Cerebellum (tissue), 4 donors: ENCODE measurements at places on chromosomes 12 and 14. TPM values are rescaled to one million over a fixed set of nuclear protein-coding genes. Genes with fewer than 3 reads are reported as not detected.

Gene HOXC9
- not detected for total RNA-seq

Gene CNOT2
- 223 TPM for total RNA-seq

DNA sequence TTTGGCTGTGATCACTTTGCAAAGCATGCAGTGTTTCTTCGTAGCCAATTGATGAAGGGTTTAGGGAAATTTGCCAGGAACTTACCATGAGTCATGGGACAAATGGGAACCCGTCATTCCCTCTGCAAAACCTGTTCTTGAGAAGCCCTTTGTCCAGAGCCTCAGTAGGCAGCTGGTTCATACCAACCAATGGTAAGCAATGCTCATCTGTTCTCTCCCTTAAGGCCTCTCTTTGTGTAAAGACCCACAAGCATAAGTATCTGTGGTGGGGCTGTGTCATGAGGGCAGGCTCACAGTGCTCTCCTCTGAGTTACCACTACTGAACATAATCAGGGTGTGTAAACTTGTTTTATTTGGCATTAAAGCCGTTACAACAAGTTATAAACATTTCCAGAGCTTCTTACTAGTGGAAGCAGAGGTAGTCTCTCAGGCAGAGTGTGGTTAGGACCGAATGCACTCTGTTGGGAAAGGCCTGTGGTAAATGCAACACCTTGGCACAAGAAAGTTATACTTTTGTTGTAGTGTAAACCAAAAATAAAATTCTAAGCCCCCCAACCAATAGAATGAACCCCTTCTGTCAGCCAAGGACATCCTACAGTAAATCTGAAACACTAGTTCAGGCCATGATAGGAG, 119.8 kb downstream of the SINHCAF start:
- DNase-seq, result no peak

GRCh38 chr12:99282624-99283023, 364.9 kb upstream of the GARIN6 start:
- DNase-seq, result no peak

DNA sequence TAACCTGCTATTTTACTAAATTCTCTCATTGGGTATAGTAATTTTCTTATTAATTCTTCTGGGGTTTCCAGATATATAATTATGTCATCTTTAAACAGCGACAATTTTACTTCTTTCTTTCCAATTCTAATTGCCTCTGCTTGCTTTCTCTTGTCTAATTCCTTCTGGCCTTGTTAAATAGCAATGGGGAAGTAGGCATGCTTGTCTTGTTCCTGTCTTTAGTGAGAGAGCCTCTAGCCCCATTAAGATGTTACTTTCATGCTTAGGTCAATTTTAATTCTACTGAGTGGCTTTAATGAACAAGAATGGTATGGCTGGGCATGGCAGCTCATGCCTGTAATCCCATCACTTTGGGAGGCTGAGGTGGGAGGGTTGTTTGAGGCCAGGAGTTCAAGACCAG, 31.7 kb downstream of the LRTM2 start:
- DNase-seq, result no peak

- no peak for DNase-seq
These were observed 10.1 kb downstream of the RNASE6 start for GRCh38 chr14:20791187-20791586.

DNA sequence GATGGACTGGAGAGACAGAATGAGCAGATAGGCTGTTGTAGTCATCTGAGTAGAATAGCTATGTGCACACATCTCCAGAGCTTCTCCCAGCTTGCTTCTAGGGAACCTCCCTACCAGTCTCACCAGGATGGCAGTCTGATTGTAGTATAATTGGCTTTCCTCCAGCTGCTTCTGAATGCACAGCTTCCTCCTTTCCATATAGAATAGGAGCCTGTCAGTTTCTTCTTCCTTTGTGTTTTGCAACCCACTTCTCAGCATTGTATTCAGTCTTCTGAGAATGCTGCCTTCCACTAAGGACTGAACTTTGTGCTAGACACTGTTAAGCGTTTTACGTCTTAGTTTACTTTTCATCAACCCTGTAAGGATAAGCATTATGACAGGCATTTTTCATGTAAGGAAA, 2.2 kb upstream of the CSAD start:
- DNase-seq, result no peak
